Stimulated activated CD4-positive, alpha-beta T cell treated with anti-CD3 and anti-CD28 coated beads, Interleukin-12 subunit alpha, Interleukin-12 subunit beta, amount 100 ng/mL, for 48 hours (primary cell): ENCODE measurements at places on chromosomes 6 and 20.

DNA sequence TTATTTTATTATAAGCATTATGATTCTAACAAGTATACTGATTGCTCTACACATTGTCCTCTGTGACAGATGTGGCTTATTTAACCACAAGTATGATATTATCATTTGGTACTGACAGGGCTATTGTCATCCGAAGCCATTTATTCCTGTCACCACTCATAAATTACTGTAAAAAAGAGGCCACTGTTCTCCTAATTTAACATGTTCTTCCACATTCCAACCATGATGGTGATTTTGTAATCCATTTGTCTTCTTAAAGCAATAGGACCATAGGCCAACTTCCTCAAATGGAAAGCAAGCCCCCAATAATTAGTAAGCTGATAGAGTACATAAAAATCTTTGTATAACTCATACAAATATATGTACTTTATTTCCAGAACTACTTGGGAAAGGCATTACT, 50.6 kb downstream of the FUT9 start:
- DNase-seq = no peak

- DNase-seq = no peak
These were observed 925.5 kb upstream of the SLC35B3 start for GRCh38 chr6:9360881-9361280.

DNA sequence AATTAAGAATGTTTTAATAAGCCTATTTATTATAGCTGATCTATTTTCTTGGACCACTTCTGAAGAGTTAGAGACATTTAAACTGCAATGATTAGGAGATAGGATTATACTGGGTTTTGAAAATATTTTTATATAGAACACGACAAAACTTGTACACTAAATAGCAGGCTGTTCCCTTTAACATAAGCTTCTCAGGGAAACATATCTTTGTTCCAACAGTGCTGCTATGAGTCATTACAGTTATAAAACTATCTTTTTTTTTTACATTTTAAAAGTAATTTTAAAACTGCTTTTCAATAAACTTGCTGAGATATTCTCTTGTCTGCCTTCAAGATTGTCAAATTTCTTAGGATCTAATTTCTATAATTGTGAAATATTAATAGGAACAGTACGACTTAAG, 389.1 kb downstream of the ARHGAP18 start:
- no peak for DNase-seq

- DNase-seq = no peak
These were observed 384.6 kb upstream of the FLRT3 start for GRCh38 chr20:14721926-14722452.

DNA sequence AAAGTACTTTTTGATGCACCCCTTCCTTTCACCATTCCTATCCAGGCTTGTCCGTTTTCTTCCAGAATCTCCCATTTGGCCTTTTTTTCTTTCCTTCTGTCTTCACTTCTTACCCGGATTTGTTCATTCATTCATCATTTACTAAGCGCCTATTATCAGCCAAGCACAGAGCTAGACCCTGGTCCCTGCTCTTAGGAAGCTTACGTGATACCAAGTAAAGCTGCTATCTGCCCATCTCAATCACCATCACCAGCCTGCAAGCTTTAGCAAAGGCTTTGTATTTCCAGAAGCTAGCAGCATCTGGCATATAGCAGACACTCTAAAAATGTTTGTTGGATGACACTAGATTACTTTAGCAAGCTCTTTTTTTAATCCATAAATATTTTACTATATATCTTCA, 4.8 kb downstream of the NDRG3 start:
- DNase-seq = no peak

DNA sequence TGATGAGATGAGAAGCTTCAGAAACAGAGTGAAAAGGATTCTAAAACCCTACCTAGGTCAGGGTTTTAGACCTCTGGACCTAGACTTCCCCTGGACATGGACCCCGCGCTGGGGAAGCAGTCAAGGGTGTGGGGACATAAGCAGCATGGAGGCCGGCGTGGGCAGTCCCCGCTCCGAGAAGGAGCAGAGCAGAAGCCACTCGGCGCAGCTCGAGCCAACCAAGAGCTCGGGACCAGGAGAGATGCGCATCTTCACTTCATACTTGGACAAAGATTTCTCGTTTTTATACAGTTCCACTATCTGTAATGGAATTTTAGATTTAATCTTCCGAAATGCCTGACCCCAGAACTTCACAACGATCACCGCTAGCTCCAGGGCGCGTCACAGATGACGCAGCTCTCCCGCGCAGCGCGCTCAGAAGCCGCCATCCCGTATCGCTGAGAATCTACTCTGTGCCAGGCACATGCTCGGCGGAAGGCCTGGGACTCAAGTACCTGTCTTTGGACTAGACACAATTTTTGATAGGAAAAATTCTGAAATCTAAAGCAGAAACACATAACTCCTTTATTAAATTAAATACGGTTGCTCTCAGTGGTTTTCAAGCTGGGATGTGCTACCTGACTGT, 60.3 kb downstream of the WDR27 start:
- no peak for DNase-seq

- no peak for DNase-seq
These were observed 758 bp downstream of the SMIM28 start for GRCh38 chr6:138378463-138378862.

GRCh38 chr6:115067690-115068447, 725.0 kb upstream of the HS3ST5 start:
- DNase-seq = no peak

DNA sequence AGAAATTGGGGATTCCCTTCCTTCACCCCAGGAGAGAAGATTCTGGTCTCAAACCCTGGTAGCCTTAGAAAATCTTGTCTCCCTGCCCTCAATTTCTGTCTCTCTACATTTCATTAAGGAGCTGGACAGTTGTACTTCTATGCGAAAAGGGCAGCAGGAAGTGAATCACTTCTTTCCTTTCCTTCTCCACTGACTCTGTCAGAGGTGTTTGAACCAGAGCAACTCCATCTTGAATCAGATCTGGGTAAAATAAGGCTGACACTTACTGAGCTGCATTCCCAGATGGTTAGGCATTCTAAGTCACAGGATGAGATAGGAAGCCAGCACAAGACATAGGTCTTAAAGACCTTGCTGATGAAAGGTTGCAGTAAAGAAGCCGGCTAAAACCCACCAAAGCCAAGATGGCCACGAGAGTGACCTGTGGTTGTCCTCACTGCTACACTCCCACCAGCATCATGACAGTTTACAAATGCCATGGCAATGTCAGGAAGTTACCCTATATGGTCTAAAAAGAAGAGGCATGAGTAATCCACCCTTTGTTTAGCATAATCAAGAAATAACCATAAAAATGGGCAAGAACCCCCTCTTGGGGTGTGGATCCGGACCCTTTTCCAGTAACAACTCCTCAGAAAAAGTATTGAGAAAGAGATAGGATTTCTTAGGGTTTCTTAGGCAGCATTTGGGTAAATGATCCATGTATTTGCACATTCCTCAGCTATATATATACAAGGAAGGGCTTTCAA, 95.8 kb upstream of the PLCB4 start:
- DNase-seq = no peak

GRCh38 chr6:140181876-140182275, 807.4 kb upstream of the CITED2 start:
- no peak for DNase-seq

DNA sequence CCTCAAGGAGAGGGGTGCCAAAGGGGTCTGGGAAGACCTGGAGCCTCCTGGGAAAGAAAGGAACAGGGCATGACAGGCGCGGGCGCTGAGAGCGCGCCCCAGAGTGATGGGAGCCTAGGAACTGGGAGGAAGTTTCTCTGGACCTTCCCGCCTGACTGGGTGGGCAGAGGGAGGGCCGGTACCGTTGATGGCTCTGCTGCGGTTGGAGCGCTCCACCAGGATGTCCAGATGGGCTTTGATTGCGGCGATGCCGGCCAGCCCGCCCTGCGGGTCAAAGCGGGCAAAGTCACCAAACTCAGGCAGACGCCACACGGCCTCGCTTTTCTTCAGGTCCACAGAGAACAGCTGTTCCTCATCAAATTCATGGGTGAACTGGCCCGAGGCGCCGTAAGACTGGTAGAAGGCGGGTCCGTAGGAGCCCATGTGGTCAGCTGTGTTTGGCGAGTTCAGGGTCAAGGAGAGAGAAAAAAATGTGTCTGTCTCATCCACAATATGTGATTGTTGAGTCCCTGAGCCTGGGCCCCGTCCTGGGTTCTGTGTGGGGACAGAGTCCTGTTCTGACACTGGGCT, 1.5 kb downstream of the HLA-DOA start:
- DNase-seq = no peak

GRCh38 chr20:20085812-20086211, 33.5 kb downstream of the CFAP61 start:
- no peak for DNase-seq

DNA sequence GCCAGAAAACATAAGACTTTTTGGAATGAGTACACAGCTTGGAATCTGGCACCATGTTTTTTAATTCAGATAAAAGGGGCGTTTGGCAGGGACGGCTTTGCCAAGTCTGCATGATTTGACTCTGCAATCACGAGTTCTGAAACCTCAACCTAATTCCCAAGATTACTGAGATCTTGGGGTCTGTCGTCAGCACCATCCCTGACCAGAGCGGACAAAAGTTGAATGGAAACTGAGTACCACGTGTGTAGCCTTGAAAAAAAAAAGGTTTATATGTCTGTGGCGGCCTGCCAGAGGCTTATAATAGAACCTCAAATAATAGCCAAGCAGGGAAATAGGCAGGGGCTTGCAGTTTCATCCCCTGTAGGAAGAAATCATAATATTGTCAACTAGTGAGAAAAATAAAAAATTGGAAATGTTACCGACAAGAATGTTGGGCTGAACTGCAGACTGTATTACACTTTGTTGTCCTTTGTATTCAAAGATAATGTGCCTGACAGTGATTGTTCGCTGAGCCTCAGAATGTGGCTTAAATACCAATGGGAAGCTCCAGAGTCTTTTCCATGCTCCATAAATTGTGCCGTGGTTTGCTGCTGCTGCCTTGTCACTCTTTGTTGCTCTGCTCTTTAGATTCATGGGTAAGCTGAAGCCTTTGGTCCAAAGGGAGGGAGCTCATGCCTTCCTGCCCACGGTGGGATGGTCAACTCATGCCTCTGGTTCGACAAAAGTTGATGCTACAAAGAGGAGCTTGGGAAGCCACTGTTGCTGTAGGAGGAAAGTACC, 118.8 kb upstream of the ARID1B start:
- no peak for DNase-seq

GRCh38 chr6:169775321-169775720, 23.9 kb downstream of the ERMARD start:
- DNase-seq = no peak

- DNase-seq = peak; percentile 24
These were observed 852 bp downstream of the GMNN start for GRCh38 chr6:24775520-24776058.

- no peak for DNase-seq
These were observed 704.2 kb upstream of the CITED2 start for GRCh38 chr6:140078561-140079125.

- DNase-seq = no peak
These were observed 86.3 kb downstream of the SOX4 start for GRCh38 chr6:21679761-21680265.

- DNase-seq = no peak
These were observed 2.2 kb downstream of the QKI start for GRCh38 chr6:163416557-163417253.

DNA sequence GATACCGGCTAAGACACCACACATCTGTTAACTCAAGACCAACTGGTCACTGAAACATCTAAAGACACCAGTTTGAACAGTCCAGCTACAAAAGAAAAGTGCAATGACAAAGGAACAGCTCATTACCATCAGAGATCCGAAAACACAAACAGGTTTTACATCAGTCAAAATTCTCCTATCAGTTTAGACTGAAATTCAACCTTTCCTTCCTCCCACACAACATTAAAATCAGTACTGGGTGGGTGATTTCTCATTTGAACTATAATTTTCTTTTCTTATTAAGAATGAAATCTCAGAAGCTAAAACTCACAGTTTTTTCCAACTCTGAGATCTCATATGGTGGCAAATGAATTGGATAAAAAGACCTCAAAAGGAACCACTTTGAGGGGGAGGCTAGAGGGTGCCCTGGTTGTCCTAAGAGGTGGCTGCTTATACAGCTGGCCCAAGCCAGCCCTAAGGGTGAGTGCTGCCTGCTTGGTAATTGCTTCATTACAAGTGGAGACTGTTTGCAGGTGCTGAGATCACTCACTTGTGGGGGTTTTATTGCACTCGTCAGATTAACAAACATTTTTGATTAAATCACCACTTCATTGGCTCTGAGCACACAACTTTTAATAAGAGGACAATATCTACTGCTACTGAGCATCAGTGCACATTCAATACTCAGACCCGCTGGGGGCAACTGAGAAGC, 4.3 kb downstream of the CCDC167 start:
- DNase-seq = no peak

- no peak for DNase-seq
These were observed 753.4 kb upstream of the ADGRB3 start for GRCh38 chr6:67881706-67882065.

GRCh38 chr6:99119109-99120031, 171.6 kb upstream of the FBXL4 start:
- DNase-seq = no peak

DNA sequence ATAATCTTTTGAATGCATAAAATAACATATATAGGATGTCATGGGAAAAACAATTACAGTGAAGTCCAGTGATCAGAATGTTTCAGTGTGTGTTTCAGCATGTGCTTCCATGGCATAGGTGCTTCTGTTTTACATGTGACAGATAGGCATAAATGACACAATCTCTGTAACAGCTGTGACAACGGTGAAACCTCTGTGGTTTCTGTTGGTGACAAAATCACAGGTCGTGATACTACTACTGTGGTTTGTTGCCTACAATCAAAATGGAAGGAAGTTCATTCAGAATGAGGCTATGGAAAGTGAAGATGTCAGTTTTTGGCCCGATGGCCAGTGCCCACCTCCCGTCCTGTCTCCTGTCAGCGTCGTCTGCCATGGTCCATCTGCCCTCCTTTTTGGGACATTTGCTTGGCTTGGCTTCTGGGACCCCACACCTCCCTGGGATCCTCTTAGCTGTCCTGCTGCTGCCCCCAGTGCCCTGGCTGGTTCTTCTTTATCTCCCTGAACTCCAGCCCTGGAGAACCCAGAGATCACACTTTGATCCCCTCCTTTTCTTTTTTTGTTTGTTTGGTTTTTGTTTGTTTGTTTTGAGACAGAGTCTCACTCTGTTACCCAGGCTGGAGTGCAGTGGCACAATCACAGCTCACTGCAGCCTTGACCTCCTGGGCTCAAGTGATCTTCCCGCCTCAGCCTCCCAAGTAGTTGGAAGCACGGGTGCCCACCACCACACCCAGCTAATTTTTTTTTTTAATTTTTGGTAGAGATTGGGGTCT, 79.3 kb upstream of the NAA20 start:
- no peak for DNase-seq
